ENCODE measurements at places on chromosomes 4 and X.

DNA sequence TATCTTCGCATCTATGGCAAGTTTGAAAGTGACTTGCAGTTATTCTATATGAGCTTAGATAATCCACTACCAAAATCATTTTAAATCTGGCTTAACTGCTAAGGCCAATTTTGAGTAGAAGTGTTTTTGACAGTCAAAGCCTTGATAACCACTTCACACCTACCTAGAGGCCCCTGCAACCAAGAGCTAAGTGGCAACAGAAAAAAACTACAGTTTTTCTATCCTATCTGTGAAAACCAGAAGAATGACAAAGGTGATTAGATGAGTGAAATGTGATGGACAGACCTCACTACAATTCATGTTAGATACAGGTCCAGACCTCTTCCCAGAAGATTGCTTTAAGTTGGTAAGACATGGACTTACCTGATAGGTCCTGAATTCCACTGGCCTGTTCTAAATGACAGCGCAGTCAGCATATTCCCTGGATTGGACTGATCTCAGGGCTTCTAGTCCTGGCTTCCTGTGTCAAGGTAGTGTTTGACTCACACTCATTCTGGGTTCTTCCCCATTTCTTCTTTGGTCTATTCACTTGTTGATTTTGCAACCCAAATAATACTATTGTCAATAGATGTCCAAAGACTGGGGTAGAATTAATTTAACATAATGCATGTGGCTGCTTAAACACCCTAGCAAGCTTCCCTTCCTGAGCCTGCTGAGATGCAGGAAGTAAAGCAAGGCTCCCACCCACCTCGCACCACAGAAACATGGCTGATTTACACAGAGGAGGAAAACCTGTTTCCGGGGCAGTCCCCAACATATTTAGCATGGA, 65.1 kb downstream of the PPP3CA start:
- no peak for DNase-seq

GRCh38 chr4:1471443-1472147, 65.4 kb upstream of the NKX1-1 start:
- no peak for DNase-seq

DNA sequence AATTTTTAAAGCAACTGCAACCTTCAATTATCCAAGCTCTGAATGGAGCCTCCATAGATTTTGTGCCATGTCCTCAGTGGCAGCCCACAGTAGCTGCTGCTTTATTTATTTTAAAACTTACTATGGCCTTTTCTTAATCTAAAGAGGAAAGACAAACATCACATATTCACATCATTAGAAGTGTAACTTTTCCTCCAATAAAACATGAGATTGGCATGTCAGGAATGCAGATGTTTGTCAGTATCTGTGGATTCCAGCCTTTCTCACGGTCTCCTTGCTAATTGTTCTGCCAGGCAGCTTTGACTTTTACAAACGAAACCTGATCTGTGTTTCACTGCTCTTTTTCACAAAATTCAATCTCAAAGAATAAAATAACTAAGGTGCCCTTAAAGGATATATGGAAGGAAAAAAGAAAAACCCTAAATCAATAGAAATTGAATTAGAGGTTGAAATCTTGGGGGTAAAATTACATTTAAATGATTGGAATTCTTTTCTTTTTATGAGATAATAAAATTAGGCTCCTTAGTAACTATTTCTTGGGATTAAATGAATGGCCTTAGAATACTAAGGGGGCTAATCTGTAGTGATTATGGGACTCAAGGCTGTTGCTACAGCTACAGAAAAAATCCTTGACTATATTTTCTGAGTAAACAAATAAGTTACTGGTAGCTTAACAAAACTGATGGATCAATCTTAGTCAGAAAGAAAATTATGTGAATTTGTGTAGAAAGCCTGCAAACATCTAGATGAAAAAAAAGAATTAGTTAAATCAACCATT, 151.3 kb downstream of the RTL9 start:
- DNase-seq: peak; percentile 32

DNA sequence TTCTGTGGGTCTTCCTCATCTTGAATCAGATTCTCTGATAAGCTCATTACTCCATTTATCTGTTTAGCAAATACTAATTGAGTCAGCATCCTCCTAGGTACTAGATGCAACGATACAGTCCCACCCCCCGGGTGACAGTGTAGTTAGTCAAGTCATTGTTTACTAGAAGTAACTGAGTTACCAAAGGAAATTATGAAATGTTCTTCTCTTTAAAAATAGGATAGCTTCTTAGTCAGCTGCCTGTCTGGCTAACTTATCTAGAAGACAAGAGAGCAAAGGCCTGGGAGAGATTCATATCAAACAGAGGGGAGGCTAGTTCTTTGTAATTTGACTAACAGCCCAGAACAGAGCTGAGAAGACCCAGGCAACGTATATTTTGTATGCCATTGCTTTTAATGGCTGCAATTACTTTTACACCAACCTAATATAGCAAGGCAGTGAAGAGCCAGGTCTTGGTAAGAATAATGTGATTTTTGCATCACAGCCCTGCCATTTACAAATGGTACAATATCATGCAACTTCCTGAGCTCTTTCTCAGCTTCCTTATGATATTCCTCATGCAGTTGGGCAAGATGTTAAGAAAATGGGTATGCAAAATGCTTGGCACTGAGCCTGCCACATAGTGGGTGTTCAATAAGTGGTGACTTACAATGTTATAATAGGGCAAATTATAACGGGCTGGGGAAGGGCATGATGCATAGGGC, 149.9 kb downstream of the CHIC2 start:
- peak; percentile 88 for DNase-seq

DNA sequence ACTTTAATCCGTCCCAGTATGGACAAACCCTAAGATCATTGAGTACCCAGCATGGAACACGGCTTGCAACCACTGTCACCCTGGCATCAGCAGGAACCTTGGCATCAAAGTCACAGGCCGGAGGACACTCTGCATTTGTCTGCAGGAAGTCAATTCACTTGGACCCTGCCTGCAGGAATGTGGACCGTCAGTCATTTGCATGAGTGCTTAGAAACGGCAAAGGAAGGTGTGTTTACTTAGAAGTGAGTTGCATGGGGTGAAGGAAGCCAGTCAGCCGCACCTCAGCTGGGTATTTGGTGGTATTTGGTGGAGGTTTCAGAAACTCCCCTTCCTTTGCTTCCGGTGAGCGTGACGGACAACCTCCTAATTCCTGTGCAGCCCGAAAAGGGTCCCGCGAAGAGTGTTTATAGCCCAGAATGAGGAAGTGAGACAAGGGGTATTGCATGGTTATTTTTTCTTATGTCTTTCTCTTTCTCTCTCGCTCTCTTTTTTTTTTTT, 15.5 kb downstream of the P2RY8 start:
- no peak for DNase-seq

GRCh38 chrX:103791826-103792485, 15.3 kb downstream of the PLP1 start:
- peak; percentile 50 for DNase-seq

DNA sequence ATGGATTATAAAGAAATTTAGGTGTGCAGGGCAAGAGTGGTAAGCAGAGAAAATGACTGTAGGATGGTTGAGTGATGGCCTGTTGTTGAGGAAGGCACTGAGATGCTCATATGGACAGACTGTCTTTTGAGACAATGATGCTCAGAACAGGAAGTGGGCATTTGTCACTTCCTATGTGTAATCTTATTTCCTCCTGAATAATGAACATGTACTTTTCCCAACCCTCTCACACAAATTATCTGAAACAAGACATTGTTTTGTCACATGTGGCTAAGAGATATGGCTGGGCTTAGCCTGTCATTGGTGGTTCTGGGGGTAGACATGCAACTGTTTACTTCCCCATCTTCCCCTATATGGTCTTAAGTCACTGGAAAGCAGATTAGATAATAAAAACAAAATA, 240.5 kb downstream of the CFAP47 start:
- DNase-seq: no peak

DNA sequence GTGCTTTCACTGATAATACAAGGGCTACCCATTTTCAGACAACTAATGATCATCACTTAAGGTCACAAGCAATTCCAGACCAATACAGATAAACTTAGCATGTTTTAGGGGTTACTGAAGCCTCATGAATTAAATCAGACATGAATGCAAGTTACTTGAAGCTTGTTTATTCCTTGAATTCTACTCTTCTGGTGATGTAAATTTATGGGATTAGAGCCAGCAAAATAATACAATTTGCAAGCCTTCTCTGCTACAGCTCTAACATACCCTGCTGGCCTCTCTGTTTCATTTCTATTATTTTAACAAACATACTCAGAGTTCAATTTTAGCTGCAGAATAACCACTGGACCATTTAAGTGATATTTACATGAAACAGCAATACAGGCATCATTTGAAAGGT, 60.7 kb downstream of the PCDH19 start:
- no peak for DNase-seq

DNA sequence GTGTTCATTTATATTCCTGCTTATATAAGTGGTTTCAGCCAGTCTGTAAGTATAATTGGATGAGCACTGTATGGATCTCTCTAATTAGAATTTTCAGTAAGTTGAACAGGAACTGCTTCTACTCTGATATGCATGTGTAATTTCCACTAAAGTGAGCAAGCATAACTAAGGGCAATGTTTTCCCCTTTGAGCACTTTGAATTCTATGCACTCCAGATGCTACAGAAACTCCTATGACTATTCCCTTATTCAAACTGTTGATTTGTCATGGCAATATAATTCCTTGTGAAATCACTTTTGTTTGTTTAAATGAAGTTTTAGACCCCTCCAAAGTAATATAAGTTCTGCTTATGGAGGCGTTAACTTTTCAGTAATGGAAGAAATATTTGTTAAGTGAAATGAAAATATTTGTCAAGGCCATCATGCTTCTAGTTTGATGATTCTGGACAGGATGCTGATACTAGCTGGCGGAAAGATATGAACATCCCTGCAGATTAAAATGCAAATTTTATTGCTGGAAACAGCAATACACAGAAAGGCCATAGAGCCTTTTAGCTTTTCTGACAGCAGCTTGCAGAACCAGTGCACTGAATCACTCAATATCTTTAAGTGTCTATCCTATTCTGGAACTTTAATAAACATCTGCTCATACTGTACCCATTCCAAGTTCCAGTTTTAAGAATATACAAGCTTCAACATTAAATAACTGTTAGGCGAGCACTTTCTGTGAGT, 1460.8 kb downstream of the RAPGEF2 start:
- DNase-seq: no peak

- DNase-seq: no peak
Observed at GRCh38 chr4:165718660-165719059, 154.4 kb upstream of the TLL1 start.

- DNase-seq: no peak
Observed at GRCh38 chr4:10203851-10204250, 87.3 kb upstream of the WDR1 start.

DNA sequence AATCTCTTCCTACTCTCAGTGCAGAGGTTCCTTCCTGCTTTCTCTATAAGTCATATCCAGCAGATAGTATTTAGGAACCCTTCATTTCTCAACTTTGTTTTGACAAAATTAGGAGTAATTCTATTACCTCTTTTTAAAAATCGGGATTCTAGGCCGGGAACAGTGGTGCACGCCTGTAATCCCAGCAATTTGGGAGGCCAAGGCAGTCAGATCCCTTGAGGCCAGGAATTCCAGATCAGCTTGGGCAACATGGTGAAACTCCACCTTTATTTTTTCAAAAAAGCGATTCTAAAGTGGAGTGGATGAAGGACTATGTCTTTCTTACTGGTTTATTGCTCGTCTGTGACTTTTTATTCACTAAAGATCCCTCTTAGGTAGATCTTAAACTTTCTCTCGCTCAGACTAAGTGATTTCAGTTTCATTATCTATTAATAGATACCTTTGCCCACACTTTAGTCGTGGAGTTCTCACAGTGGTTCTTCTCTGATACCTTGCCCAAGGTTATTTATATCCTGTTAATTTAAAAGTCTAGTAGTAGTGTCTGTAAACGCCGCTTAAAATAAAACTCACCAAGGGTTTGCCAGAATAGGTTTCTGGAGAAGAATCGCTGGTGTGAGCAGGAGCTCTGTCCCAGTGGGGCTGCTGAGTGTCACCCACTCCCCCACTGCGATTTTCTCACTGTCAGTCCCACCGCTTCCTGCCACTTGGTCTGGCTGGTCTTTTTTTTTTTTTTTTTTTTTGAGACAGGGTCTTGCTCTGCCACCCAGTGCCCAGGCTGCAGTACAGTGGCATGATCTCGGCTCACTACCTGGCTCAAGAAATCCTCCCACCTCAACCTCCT, 27.0 kb upstream of the TMEM131L start:
- no peak for DNase-seq

DNA sequence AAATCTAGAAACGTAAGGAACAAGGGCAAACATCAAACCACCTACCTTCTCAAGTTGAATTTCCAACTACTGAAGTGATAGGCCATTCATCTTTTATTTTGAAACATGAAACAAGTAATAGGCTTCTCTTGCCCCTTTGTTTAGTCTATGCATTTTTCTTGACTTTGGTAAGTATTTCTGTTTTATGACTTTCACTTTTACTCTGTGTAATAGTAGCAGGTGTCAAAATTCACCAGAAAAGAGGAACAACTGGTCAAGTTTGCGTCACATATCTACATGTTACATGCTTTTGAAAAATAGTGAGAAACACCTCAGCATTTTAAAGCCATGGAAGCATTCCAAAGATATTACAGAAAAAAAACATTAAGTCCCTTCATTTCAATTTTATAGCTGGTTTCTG, 157.1 kb upstream of the FTHL17 start:
- peak; percentile 2 for DNase-seq
